IMR-90 (cell line): ENCODE measurements at places on chromosomes 3 and 15. TPM values are rescaled to one million over a fixed set of nuclear protein-coding genes. Genes with fewer than 3 reads are reported as not detected.

- no peak for DNase-seq
Measured at GRCh38 chr3:172464306-172464705, 16.1 kb upstream of the GHSR start.

Gene GHSR
- not detected in 2 replicates for total RNA-seq

DNA sequence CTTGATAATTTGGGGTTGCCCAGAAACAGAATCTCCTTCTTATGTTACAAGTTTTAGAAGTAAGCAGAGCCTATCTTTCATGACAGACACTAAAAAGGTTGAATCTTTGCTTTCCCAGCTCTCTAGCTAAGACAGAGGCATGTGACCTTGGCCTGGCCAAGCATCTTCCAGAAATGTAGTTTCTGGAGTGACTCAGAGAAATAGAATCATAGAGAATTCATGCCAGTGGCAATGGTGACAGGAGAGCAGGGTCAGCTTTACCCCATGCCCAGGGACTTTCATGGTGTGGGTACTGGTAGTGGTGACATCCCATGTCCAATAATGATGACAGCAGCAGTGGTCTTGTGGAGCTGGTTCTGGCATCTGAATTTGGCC is 4.0 kb upstream of the PARP6 start:
- DNase-seq, result peak; percentile 7

Gene CELF6
- not detected in 2 replicates for total RNA-seq

- no peak for DNase-seq
Measured at GRCh38 chr3:8638994-8639658, 5.5 kb downstream of the SSUH2 start.

Gene SLC22A13
- under 0.01 TPM in 2 replicates for total RNA-seq

DNA sequence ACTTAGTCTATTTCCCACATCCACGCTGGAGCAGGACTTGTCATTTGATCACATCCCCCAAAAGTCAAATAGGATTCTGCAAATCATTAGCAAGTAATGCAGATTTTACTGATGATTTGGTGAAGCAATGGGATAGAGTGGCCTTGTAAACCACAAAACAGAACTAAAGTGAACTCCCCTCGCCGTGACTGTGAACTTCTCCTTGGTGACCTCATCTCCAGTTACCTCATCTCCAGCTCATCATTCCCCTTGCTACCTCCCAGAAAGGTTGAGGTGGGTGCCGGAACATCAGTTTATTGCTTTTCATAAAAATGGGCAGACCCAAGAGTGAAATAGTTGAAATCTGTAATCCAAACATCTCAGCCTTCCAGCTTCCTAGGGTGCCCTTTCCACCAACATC is 36.7 kb upstream of the ADPGK start:
- DNase-seq, result no peak
